Activated CD4-positive, alpha-beta T cell treated with anti-CD3 and anti-CD28 coated beads, Interleukin-2, Interleukin-4, amounts not matched to agents 100 ng/mL and 50 ng/mL, durations not matched to agents 16 hours and 8 hours (primary cell): ENCODE measurements at places on chromosomes 16 and 17.

DNA sequence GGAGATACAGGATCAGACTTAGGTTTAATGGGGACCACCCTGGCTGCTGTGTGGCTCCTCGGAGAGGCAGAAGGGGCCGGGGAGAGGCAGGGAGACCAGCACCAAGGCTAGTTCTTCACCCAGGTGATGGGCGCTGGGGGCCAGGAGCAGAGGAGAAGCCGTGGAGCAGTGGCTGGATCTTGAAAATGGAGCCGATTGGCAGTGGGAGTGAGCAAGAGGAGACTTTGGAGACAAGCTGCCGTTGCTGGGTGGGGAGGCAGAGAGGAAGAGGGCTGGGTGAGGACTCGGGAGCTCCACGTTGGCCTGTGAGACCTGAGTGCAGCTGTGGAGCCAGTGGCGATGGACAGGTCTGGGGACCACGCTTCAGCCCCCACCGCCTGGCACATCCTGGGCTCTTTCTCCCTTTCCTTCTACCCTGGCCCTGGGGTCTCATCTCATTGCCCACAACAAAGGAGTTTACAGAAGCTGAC, 9.0 kb downstream of the RAB11FIP4 start:
- DNase-seq = no peak

DNA sequence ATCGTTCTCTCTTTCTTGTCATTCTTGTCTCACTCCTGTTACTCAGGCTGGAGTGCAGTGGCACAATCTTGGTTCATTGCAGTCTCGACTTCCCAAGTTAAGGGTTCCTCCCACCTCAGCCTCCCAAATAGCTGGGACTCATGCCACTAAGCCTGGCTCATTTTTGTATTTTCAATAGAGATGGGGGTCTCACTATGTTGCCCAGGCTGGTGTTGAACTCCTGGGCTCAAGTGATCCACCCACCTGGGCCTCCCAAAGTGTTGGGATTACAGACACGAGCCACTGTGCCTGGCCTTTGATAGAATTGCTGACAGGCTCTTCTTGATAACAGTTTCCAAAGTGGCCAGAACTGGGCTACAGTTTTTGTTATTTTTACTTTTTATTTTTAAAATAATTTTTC, 32.3 kb downstream of the TPPP3 start:
- no peak for DNase-seq

DNA sequence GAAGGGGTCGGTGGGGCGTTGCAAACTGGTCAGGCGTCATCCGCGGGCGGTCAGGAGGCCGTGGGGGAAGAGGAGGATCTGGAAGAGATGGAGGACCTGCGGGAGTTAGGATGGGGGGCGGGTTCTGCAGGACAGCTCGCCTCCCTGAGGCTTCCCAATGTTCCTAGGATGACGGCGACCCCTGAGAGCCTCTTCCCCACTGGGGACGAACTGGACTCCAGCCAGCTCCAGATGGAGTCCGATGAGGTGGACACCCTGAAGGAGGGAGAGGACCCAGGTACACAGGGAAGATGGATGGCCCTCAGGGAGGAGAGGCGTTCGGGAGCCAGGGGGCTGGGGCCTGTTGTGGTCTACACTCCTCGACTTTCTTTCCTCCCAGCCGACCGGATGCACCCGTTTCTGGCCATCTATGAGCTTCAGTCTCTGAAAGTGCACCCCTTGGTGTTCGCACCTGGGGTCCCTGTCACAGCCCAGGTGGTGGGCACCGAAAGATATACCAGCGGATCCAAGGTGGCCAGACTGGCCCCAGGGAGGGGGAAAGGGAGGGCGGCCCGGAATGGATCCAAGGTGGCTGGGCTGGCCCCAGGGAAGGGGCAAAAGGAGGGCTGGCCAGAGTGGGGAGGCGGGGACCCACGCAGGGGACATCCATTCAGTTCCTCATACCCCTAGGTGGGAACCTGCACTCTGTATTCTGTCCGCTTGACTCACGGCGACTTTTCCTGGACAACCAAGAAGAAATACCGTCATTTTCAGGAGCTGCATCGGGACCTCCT, 839 bp downstream of the PLD2 start:
- no peak for DNase-seq

DNA sequence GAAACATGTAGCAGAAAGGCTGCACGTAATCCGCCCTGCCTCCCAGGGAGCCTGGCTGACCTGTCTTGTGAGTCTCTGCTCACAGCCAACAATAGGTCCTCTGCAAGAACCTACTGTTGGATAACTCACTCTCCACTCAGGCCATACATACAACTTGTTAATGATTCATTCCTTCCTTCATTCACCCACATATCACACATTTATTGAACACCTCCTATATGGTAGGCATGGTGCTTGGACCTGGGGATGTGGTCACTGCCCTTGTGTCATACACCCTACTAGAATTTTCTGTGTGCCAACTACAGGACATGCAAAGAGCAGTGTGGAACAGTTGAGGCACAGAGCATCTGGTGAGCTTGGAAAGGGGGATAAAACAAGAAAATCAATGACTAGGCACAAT, 28.1 kb upstream of the HNF1B start:
- no peak for DNase-seq
